ENCODE measurements at places on chromosomes 13 and 19.
A peak's percentile ranks its signal among the peaks of the same experiment; 100 is the strongest.

DNA sequence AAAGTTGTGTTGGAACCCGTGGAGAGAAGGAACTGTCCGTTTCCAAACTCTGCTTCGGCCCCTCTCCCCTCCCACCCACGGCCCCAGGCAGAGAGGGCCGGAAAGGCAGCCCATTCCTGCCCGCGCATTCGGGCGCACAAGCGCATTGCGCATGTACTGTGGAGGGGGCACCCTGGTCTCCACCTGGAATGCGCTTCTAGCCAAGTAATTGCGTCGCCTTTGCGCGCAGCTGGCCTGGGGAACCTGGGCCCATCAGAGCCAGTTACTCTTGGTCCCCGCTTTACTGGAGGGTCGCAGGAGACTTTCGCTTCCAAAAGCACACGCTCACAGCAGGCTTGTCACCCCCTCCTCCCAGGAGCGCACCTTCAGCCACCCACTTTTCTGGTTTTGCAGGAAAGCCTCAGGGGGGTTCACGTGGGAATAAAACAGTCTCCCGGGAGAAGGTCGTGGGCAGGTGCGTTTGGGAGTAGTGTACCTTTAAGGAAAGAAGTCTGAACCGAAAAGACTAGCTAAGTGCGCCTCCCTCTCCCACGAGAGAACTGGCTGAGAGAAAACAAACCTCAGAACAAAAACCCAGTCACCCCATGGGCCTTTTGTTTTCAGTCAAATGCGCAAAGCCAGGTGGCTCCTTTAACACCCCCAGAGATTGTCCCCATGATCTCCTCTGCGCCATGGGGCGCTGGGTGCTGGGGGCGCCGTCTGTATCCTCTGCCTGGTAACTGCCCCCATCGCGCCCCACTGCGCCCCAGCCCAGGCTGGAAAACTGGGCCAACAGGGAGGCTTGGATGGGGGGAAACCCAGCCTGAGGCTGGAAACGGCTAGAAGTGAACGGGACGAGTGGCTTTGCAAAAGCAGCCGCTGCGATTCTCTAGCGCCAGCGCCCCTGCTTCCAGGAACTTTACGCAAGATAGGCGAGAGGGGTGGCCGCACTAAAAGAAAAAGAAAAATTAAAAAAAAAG lies 28.5 kb downstream of the GSX1 start:
- no peak for DNase-seq

- no peak for DNase-seq
Measured at GRCh38 chr13:101925731-101926130, 473.3 kb downstream of the ITGBL1 start.

- DNase-seq: no peak
Measured at GRCh38 chr19:32101206-32101605, 244.2 kb upstream of the ZNF507 start.

DNA sequence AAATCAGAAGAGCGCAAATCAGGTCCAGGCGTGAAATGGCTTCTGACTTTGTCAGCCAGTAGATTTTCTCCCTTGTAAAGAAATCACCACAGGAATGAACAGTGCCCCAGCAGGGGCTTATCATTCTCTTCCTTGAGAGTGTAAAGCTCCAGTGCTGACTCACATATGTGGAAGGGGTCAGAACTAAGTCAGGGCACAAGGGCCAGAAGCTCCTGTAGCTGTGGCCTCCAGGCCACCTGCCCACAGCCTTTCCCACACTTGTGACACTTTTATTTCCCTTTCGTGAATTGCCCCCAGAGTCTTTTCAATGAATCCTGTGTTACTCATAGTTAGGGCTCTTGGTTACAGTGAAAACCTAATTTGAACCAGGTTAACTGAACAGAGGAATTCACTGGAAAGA lies 99.6 kb downstream of the SUCLA2 start:
- DNase-seq: peak; percentile 86

DNA sequence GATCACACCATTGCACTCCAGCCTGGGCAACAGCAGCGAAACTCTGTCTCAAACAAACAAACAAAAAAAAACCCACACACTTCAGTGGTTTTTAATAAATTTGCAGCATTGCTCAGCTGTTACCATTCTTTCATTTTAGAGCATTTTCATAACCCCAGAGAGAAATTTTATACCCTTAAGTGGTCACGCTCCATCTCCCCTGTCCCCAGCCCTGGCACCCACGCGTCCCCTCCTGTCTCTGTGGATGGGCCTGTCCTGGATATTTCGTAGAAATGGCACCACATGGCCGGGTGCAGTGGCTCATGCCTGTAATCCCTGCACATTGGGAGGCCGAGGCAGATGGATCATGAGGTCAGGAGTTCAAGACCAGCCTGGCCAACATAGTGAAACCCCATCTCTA lies 7.8 kb downstream of the THOP1 start:
- DNase-seq: no peak

GRCh38 chr13:103328899-103329298 lies 262.7 kb upstream of the SLC10A2 start:
- DNase-seq: no peak

DNA sequence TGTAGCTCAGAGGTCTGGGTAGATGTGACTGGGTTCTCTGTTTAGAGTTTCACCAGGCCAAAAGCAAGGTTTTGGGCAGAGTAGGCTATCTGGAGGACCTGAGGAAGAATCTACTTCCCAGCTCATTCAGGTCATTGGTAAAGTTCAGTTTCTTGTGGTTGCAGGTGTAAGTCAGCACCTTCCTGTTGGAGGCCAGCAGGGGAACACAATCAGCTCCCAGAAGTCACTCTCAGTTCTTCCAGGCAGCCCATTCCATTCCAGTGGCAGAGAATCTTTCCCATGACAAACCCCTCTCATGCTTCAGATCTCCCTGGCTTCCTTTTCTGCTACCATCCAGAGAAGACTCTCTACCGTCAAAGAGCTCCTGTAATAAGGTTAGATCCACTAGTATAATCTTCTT lies 176.2 kb upstream of the UFM1 start:
- DNase-seq: no peak

- no peak for DNase-seq
Measured at GRCh38 chr19:29404015-29404414, 121.8 kb upstream of the VSTM2B start.

DNA sequence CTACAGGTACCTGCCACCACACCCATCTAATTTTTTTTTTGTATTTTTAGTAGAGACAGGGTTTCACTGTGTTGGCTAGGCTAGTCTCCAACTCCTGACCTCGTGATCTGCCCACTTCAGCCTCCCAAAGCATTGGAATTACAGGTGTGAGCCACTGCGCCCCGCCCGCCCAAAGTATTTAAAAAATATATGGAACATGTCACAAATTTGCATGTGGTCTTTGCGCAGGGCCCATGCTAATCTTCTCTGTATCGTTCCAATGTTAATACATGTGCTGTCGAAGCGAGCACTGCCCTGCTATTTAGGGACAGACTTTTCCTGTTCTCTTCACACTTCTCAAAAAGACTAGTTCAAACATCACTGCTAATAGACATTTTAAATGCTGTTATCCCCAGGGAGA lies 1.2 kb upstream of the TSKS start:
- no peak for DNase-seq
